GM23248 (cell line): ENCODE measurements at places on chromosomes 1 and 21. TPM values are rescaled to one million over a fixed set of nuclear protein-coding genes. Genes with fewer than 3 reads are reported as not detected.

DNA sequence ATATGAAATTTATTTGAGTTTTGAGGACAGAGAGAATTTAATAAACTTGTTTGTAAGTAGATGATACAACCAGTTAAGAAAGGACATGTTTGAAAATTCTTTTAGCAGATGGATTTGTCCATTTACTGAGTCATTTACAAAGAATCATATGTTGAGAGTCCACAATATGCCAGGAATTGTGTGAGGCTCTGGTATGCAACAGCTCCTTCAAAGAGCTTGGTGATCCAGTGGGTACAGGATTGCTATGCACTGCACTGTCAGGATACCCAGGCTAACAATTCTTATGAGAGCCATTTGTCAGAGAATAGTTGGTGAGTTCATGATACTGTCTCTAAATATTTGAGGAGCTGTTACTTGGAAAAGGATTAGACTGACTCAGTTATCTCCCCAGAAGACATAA lies 11.0 kb downstream of the DNM3 start:
- H3K4me3 ChIP-seq, result no peak overlapping the region
- H3K27me3 ChIP-seq, result no peaks in the 10 kb centered on the region

DNA sequence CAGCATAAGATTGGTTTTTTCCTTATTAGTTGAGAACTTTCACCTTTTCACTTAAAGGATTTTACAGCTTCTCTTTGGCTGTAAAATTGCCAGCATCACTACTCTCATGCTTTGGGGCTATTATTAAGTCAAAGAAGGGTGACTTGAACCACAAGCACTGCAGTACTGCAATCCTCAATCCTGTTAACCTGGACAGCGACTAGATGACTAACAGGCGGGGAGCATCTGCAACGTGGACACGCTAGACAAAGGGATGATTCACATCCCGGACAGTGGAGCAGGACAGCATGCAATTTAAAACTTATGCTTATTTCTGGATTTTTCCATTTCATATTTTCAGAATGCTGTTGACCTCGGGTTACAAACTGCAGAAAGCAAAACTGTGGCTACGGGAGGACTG lies 8.1 kb downstream of the ARV1 start:
- no peak overlapping the region for H3K4me3 ChIP-seq
- H3K27ac ChIP-seq, result peak overlapping the region; percentile 28; the same call in 1 of the 2 replicates
- H3K36me3 ChIP-seq, result 0 out of 2 replicates have a peak, but pooled peaks cover 3% of the 10 kb centered on the region
- peaks cover 27% of the 10 kb centered on the region for H3K4me1 ChIP-seq
- DNase-seq, result peak; percentile 88
- H3K27me3 ChIP-seq, result no peaks in the 10 kb centered on the region

DNA sequence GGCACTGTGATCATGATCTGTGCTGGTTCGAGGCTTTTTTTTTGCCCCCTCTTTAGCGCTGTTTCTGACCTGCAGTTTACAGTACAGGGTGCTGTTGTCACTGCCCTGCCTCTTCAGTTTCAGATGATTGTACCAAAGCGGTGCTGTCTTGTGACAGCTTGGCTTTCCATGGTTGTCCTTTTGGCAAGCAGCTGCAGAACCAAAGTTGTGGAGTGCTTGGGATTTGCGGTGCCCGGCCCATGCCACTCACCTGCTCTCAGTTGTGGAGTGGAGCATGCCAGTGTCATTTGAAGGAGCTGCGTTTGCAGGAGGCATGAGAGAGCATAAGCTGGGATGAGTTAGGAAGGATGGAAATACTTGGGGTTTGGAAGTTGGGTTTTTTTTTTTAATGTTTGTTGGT lies 48.4 kb downstream of the DOP1B start:
- no peaks in the 10 kb centered on the region for H3K36me3 ChIP-seq
- peaks cover 41% of the 10 kb centered on the region for H3K4me1 ChIP-seq
- no peak overlapping the region for H3K4me3 ChIP-seq
- H3K27ac ChIP-seq, result no peak overlapping the region
- no peak for DNase-seq

DNA sequence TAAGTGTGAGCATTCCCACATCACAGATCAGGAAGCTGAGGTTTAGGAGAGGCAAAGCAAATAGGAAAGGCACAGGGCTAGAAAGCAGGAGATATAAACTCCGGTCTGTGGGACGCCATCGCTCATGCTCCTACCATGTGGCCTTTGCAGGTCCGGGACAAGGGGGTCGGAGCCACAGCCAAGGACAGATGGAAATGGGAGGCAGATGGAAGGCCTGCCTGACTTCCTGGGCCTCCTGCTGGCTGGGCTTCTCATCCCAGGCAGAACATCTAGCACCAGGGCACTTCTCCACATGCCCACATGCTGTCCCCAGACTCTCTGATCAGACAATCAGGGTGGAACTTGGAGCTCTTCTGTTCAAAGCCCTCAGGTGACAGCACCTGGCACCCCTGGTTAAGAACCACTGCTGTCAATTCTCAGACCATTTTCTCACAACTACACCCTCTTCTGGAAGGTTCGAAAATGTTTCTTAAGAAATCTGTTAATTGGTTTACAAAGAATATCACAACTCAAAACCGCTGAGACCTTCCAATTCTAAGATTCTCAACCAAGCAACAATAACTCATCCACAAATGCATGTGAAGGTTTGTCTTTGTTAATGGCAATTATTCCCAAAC lies 173.3 kb upstream of the EDN2 start:
- no peaks in the 10 kb centered on the region for H3K36me3 ChIP-seq
- DNase-seq, result no peak
- no peak overlapping the region for H3K27ac ChIP-seq
- no peaks in the 10 kb centered on the region for H3K27me3 ChIP-seq

- peak; percentile 88 for DNase-seq
- peaks cover 23% of the 10 kb centered on the region for H3K4me1 ChIP-seq
- H3K27ac ChIP-seq, result peak overlapping the region; percentile 13; the same call in 1 of the 2 replicates
- peaks cover 30% of the 10 kb centered on the region for H3K36me3 ChIP-seq
Measured at GRCh38 chr1:112575154-112575804, 43.7 kb downstream of the ST7L start.

DNA sequence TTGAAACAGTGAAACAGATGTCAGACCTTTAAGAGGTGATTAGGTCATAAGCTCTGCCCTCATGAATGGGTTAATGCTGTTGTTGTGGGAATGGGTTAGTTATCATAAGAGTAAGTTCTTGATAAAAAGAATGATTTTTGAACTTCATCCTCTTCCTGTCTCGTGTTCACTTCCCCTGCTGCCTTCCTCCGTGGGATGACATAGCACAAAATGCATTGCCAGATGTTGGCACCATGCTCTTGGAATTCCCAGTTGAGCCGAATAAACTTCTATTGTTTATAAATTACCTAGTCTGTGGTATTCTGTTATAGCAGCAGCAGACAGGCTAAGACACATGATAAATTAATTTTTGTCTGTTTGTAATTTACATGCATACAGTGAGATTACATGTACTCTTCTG lies 112.0 kb upstream of the LRRC7 start:
- no peaks in the 10 kb centered on the region for H3K36me3 ChIP-seq
- no peak overlapping the region for H3K4me3 ChIP-seq
- no peak overlapping the region for H3K27ac ChIP-seq
- H3K4me1 ChIP-seq, result no peaks in the 10 kb centered on the region
- no peaks in the 10 kb centered on the region for H3K27me3 ChIP-seq
- DNase-seq, result peak; percentile 1

GRCh38 chr1:237938553-237938952 lies 47.8 kb upstream of the ZP4 start:
- H3K4me1 ChIP-seq, result no peaks in the 10 kb centered on the region
- no peak overlapping the region for H3K4me3 ChIP-seq
- H3K27ac ChIP-seq, result no peak overlapping the region
- H3K27me3 ChIP-seq, result no peaks in the 10 kb centered on the region
- DNase-seq, result no peak

DNA sequence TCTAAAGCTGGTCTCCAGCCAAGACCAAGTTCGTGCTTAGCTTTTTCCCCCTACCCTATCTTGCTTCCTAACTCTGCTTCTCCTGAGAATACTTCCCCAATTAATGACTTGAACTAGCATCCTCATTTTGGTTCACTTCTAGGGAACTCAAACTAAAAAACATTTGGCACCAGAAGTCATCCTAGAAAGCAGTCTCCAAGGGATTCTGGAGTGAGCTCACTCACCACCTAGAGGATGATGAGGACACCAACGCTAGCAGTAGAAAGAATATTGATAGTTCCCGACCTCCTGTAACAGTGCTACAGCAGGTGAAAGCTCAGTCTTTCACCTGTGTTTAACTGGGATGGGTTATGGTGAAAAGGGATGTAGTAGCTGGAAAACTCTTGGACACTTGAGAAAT lies 4.7 kb upstream of the PSMB2 start:
- no peaks in the 10 kb centered on the region for H3K36me3 ChIP-seq
- DNase-seq, result peak; percentile 33
- H3K4me1 ChIP-seq, result 0 out of 2 replicates have a peak, but pooled peaks cover 6% of the 10 kb centered on the region
- H3K27me3 ChIP-seq, result no peaks in the 10 kb centered on the region; the same call in 1 of the 2 replicates

GRCh38 chr1:221200464-221200863 lies 321.2 kb downstream of the HLX start:
- H3K27ac ChIP-seq, result no peak overlapping the region
- no peaks in the 10 kb centered on the region for H3K36me3 ChIP-seq
- no peak overlapping the region for H3K4me3 ChIP-seq
- no peaks in the 10 kb centered on the region for H3K27me3 ChIP-seq
- no peak for DNase-seq

- no peak for DNase-seq
- no peaks in the 10 kb centered on the region for H3K27me3 ChIP-seq
Measured at GRCh38 chr21:42580076-42580792, 66.6 kb downstream of the SLC37A1 start.

DNA sequence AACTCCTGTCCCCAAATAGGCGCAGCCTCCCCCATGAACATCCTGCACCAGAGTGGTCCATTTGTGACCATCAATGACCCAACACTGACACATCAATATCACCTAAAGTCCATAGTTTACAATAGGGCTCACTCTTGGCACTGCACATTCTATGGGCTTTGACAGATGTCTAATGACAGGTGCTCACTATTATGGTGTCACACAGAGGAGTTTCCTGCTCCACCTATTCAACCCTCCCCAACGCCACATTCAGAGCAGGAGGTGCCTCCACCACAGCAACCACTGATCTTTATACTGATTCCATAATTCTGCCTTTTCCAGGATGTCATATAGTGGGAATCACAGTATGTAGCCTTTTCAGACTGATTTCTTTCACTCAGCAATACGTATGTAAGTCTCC lies 24.2 kb downstream of the GNG4 start:
- H3K27me3 ChIP-seq, result peaks cover 15% of the 10 kb centered on the region
- H3K4me1 ChIP-seq, result no peaks in the 10 kb centered on the region
- no peak overlapping the region for H3K4me3 ChIP-seq
- H3K27ac ChIP-seq, result no peak overlapping the region
- no peaks in the 10 kb centered on the region for H3K36me3 ChIP-seq

DNA sequence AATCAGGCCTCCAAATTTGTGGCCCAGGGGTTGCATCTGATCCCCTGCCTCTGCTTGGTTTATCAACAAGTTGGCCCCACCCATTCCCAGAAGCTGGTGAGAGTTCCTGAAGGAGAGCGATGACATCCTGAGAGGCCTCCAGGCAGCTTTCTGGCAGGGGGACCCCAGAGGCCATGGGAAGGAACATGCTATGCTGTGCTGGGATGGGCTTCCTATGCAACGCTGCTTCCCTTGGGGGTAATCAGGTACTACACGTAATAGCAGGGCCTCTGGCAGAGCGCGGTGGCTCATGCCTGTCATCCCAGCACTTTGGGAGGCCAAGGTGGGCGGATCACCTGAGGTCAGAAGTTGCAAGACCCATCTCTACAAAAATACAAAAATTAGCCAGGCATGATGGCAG lies 8.4 kb upstream of the MTF1 start:
- no peak overlapping the region for H3K4me3 ChIP-seq
- no peaks in the 10 kb centered on the region for H3K27me3 ChIP-seq
- peaks cover 38% of the 10 kb centered on the region; the same call in 1 of the 2 replicates for H3K36me3 ChIP-seq
- no peaks in the 10 kb centered on the region; the same call in 1 of the 2 replicates for H3K4me1 ChIP-seq
- H3K27ac ChIP-seq, result no peak overlapping the region

DNA sequence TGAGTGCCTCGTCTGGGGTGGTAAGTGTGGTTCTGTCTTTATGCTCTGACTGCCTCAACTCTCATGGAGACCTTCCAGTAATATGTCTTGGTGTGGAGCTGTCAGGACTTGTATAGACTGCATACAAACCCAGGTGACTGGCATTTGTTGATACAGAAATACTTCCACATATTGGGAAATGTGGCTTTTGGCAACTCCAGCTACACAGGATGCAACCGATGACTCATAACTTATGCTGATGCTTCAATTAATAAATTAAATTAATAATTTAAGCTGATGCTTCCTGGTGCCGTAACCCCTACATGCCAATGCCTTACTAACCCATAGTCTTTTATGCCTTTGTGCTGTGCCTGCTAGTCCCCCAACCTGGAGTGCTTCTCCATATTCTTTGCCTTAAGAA lies 72.3 kb upstream of the ARTN start:
- H3K36me3 ChIP-seq, result no peaks in the 10 kb centered on the region
- no peak overlapping the region for H3K27ac ChIP-seq
- no peak overlapping the region for H3K4me3 ChIP-seq
- H3K27me3 ChIP-seq, result no peaks in the 10 kb centered on the region
- H3K4me1 ChIP-seq, result peaks cover 11% of the 10 kb centered on the region

GRCh38 chr1:151130987-151131586 lies 15.3 kb downstream of the SEMA6C start:
- DNase-seq, result peak; percentile 92
- H3K4me1 ChIP-seq, result no peaks in the 10 kb centered on the region
- no peaks in the 10 kb centered on the region for H3K27me3 ChIP-seq
- peak overlapping the region; percentile 66 for H3K4me3 ChIP-seq
- no peak overlapping the region for H3K27ac ChIP-seq
- no peaks in the 10 kb centered on the region; the same call in 1 of the 2 replicates for H3K36me3 ChIP-seq

- H3K27ac ChIP-seq, result no peak overlapping the region
- no peak overlapping the region for H3K4me3 ChIP-seq
- no peak for DNase-seq
- no peaks in the 10 kb centered on the region for H3K27me3 ChIP-seq
Measured at GRCh38 chr1:97120806-97121205, 399.2 kb downstream of the PTBP2 start.

- peaks cover 8% of the 10 kb centered on the region for H3K4me1 ChIP-seq
- DNase-seq, result no peak
- H3K4me3 ChIP-seq, result no peak overlapping the region
Measured at GRCh38 chr1:165680303-165680702, 18.1 kb downstream of the ALDH9A1 start.

Gene C1orf167
- not detected in 2 replicates for total RNA-seq

Gene A3GALT2
- not detected in 2 replicates for total RNA-seq

Gene GJC2
- total RNA-seq, result 0.54 and 2.7 TPM in 2 replicates

Gene PTGS2
- total RNA-seq, result 67.9 and 69.3 TPM in 2 replicates

Gene ASTN1
- not detected in 2 replicates for total RNA-seq

Gene ILDR2
- not detected in 2 replicates for total RNA-seq

Gene LY9
- not detected in 2 replicates for total RNA-seq

Gene CFHR4
- total RNA-seq, result not detected in 2 replicates
